Naive B cell (primary cell): ENCODE measurements at places on chromosomes 6 and 20. TPM values are rescaled to one million over a fixed set of nuclear protein-coding genes. Genes with fewer than 3 reads are reported as not detected.

Gene THBD
- polyA plus RNA-seq: not detected

Gene GGTLC1
- not detected for polyA plus RNA-seq

Gene ABHD16B
- polyA plus RNA-seq: not detected

Gene MYLIP
- polyA plus RNA-seq: 90.6 TPM

Gene BPIFB4
- polyA plus RNA-seq: not detected

GRCh38 chr6:46024124-46024769, 8.6 kb upstream of the CLIC5 start:
- no peak for DNase-seq

DNA sequence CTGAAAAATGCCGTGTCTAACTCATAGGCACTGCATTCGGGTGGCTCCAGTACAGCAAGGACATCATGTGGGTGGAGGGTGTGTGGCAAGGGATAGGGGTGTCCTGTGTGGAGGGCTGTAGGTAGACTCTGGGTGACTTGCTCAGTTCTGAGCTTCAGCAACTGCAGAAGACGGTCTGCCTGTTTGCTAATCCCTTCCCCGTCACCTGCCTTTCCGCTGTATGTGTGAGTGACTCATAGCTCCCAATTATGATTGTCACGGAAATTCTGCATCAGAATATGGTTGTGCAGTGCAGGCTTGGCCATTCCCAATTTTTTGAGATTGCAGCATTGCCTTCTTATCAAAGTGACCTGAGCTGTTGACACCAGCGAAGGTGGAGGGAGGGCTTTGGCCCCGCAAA, 174.3 kb downstream of the CDH4 start:
- DNase-seq: no peak

- DNase-seq: no peak
Observed at GRCh38 chr20:34363465-34364222, 571 bp downstream of the ITCH start.

GRCh38 chr6:74603322-74604076, 602.4 kb downstream of the COL12A1 start:
- no peak for DNase-seq

GRCh38 chr6:40735121-40735520, 148.0 kb upstream of the LRFN2 start:
- DNase-seq: no peak

- DNase-seq: no peak
Observed at GRCh38 chr6:88611721-88612120, 351.7 kb downstream of the RNGTT start.

DNA sequence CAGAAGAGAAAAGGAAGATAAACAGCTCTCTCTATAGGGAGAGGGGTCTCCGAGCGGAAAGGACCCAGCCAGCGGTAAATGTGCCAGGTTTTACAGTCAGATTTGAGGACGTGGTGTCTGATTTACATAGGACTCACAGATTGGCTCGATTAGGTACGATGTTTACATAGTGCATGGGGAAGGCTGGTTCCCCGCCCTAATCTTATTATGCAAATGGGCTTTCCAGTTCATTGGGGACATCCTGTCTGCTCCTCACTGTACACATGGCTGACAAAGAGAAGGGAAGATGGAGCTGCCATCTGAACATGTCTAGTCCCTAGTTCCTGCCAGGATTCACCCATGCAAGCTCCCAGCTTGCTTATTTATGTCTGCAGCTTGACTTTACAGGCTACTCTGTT, 119.9 kb downstream of the RNF144B start:
- no peak for DNase-seq

DNA sequence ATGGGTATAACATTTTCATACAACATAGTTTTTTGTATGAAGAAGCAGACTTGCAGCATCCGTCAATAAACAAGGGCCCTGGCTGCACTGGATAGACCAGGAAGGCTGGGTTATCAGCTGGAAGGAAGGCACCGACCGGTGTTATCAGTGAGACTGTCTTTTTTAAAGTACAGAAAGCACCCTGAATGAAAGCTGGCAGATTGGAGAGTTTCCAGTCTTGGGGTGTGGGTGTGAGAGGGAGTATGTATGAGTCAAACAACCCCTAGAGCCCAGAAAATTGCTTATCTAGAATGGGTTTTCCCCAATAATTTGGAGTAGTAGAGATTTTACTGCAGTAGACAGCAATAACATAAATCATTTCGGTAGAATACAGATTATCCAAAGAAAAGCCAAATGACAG, 42.4 kb downstream of the TXLNB start:
- DNase-seq: no peak

DNA sequence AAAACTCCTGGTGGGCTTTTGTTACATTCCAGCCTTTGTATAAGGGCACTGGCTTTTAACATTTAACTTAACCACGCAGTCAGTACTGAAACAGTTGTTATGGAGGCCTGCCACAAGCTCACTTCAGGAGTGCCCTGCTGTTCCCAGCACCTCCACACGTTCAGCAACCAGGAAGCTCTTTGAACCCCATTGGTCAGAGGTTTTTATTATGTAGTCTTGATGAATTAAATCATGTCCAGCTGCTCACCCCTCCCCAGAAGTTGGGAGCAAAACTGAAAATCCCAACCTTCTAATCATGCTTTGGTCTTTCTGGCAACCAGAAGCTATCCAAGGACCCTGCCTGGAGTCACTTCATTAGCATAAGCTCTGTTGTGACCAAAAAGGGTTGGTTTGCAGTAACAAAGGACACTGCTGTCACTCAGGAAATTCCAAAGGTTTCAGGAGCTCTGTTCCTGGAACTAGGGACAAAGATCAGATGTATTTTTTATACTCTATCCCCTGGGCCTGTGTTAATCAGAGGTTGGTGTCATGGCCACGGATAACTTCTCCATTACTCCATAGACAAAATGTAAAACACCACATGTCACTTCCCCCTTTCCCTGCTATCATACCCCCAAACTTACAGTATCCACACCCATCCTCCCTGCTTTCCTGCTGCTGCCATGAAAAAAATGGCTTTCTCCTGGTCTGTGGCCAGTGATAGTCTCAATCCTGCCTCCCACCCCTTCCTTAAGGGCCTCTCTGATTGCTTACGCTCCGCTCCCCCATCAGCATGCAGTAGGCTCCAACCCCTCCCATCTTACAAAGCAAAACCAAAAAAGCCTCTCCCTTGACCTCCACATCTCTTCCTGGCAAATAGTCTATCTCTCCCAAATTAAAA, 3.1 kb downstream of the ARMC12 start:
- DNase-seq: no peak

DNA sequence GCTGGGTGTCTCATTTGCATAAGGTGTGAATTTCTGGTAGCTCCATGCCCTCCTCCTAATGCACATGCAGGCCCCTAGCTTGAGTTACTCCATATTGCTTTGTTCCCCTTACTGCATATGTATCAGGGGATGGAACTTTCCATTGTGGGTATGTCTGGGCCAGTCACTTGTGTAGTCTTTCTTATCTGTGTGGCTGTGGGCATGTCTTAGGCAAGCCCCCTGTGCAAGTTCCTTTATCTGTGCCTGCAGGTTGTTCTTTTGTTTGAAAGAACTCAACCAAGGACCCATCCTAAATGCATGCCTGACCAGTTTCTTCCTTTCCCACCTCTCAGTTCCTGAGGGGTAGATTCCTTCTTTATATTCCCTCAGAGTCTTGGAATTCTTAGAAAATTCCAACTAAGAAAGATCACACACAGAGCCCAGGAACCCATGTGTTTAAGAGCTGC, 23.6 kb downstream of the MBOAT1 start:
- DNase-seq: no peak

DNA sequence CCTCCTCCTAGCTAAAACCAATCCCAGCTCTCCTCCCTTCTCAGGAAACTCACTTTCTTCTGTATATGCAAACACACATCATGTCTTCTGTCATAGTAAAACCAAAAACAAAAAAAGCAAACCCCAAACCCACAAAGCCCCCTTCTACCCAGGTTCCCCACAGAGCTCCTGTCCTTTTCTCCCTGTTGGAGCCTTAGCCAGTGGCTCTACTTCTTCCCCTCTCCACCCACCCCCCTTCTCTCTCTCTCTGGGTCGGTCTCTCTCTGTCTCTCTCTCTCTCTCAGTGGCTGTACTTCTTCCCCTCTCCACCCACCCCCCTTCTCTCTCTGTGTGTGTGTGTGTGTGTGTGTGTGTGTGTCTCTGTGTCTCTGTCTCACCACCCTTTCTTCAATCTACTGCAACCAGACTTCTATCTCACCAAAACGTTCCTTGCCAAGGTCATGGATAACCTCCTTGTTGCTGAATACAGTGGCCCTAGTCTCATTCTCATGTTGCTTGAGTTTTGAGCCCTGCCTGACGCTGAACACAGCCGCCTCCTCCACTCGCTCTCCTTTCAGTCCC, 8.7 kb upstream of the OSER1 start:
- no peak for DNase-seq

- no peak for DNase-seq
Observed at GRCh38 chr20:57548177-57549058, 12.5 kb upstream of the PCK1 start.
